RCC 7860 (cell line): ENCODE measurements at places on chromosomes 16 and 17.

- DNase-seq, result no peak
Observed at GRCh38 chr16:81541314-81541713, 96.7 kb downstream of the CMIP start.

DNA sequence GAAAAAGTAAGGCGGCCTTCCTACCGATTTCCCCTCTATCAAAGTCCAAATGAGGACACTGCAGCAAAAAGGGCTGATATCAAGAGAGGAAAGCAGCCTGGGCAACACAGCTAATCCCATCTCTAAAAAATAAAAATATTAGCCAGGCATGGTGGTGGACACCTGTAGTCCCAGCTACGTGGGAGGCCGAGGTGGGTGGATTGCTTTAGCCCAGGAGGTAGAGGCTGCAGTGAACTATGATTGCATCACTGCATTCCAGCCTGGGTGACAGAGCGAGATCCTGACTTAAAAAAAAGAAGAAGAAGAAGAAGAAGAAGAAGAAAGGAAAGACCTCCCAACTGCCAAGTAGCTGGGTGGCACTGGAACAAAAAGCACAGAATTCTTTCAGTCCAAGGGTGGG lies 14.4 kb downstream of the CACNB1 start:
- DNase-seq, result no peak

DNA sequence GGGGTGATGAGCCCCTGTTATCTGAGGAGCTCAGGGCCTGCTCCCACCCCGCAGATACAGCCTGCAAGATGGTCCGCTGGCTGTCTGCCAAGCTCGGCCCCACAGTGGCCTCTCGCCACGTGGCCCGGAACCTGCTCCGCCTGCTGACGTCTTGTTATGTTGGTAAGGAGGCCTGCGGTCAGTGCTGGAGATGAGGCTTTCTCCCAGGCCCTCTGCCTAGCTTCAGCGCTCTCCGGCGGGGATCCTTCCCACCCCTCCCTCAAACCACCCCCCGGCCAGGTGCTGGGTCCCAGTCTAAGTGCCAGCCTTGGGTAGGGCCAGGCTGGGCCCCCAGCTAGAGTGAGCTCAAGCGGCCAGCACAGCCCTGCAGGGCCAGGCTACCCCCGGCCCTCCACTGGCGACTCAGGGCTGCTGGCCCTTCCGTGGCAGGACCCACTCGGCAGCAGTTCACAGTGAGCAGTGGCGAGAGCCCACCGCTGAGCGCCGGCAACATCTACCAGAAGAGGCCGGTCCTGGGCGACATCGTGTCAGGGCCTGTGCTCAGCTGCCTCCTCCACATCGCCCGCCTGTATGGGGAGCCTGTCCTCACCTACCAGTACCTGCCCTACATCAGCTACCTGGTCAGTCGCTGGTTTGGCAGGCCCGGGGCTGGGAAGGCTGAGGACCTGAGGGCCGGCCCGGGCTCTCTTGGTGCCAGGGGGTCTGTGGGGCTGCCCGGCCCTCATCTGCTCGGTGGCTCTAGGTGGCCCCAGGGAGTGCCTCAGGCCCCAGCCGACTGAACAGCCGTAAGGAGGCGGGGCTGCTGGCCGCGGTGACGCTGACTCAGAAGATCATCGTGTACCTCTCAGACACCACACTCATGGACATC lies 6.1 kb downstream of the WDR81 start:
- DNase-seq, result peak; percentile 70

- DNase-seq, result no peak
Observed at GRCh38 chr17:69567130-69567529, 152.6 kb downstream of the MAP2K6 start.

- no peak for DNase-seq
Observed at GRCh38 chr16:79980650-79981521, 380.3 kb upstream of the MAF start.

GRCh38 chr16:90053902-90054500 lies 23.1 kb downstream of the PRDM7 start:
- DNase-seq, result no peak

DNA sequence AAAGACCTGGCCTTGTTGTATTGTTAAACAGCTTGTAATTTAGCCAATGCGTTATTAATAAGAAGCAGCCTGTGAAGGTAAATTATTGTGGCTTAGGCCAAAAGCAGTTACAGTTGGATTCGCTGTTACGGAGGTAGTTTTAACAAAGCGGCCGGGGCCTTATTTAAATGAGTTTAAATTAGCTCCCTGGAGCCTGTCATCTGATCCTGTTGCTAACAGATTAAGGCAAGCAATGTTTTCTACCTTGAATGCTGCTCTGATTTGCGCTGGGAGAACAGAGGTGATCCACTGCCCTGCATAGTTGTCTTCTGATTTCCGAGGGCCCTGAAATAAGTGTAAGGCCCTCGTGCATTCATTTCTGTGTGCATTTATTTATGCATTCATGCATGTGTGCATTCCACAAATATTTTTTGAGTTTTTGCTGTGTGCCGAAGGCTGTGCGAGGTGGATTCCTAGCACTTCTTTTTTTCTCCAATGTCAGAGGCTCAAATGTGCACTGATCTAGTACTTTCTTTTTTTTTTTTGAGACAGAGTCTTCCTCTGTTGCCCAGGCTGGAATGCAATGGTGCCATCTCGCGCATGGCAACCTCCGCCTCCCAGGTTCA lies 10.9 kb downstream of the SEC14L5 start:
- no peak for DNase-seq

DNA sequence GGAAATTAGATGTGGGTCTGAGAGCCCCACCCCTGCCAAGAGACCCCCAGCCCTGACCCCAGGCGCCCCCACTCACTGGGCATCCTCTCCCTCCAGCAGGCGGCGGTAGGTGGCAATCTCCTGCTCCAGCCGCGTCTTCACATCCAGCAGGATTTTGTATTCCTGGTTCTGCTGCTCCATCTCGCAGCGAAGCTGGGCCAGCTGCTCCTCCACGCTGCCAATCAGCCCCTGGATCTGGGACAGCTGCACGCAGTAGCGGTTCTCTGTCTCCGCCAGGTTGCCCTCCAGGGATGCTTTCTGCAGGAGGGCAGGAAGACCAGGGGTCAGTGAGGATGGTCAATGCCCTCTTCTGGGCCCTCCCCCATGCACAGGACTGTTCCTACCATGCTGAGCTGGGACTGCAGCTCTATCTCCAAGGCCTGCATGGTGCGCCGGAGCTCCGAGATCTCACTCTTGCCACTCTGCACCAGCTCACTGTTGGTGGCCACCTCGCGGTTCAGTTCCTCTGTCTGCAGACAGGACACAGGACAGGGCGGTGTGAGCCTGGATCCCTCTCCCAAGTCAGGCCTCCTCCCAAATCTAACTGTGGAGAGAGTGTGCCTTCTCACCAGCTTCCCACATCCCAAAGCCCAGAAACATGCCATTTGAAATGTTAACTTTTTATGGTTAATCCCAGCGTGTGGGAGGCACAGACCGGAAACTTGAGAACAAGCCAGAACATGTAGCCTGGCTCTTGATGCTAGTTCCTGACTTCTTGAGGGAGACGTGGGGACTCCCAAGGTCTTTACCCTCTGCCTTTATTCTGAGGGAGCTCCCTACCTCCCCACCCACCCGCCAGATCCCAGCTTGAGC lies 3.6 kb downstream of the KRT17 start:
- no peak for DNase-seq

GRCh38 chr17:42792545-42792944 lies 6.0 kb downstream of the COA3 start:
- DNase-seq, result no peak

DNA sequence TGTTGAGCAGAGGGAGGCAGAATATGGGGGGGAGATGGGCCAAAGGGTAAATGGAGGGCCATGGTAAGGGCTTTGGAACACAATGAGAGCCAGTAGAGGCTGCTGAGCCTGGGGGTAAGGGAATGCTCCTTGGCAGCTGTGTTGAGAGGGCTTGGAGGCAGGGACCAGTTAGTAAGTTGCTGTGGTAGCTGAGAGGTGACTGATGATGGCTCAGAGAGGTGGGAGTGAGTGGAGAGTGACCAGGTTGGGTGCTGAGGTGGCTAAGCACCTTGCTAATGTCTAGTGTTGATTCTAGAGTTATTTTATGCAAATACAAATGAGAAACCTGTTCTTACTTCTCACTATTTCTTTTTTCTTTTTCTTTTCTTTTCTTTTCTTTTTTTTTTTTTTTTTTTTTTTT lies 10.8 kb downstream of the SBK1 start:
- DNase-seq, result no peak

- no peak for DNase-seq
Observed at GRCh38 chr17:46944931-46945330, 22.0 kb downstream of the GOSR2 start.

DNA sequence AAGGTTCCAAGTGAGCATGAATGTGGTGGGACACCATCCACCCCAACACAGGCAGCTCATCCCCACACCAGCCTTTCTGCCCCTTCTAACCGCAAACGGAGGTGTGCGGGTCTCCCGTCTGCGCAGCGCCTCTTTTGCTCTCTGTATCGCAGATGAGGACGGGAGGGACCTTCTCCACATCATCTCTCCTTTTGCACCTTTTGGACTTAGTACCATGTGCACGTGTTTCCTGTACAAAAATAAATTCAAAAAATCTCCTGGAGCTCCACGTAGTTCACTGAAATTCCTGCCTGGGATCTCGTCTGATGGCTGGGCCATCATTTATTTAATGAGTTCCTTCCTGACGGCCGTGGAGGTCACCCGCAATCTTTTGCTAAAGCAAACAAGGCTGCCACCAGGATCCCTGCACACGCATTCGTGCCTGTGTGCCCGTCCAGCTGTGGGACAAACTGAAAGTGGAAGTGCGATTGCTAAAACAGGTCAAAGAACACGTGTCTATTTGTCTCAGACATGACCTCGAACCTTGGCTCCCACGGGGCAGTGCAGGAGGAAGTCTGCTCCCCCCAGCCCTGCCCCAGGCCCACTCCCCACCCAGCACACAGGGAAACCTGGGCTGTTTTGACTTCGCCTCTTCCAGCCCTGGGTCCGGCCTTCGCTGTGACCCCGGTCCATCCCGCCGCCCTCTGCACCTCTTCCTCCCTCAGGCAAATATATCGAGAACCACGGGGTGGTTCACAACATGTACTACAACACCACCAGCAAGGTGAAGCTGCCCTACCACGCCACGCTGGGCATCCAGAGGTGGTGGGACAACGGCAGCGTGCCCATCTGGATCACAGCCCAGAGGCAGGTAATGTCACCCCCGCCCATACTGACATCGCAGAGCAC lies 2.3 kb downstream of the ENPP7 start:
- DNase-seq, result no peak

GRCh38 chr17:48723423-48724250 lies 652 bp downstream of the PRAC2 start:
- DNase-seq, result no peak

DNA sequence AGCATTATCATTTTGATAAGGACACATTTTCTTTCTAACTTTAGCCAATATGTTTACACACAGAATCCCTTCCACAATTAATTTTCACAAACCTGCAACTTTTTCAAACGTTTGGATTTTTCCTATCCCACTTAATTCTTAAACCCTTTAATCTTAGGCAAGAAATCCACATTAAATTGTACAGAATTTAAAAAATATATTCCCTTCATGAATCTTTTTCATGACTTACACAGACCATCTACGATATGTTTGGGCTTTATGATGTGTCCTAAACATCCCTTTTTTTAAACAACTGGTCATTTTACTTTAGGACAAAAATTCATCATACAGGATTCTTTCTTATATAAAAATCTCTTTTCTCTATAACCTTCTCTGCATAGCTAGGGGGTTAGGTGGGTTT lies 241.5 kb upstream of the CNTNAP4 start:
- DNase-seq, result no peak

DNA sequence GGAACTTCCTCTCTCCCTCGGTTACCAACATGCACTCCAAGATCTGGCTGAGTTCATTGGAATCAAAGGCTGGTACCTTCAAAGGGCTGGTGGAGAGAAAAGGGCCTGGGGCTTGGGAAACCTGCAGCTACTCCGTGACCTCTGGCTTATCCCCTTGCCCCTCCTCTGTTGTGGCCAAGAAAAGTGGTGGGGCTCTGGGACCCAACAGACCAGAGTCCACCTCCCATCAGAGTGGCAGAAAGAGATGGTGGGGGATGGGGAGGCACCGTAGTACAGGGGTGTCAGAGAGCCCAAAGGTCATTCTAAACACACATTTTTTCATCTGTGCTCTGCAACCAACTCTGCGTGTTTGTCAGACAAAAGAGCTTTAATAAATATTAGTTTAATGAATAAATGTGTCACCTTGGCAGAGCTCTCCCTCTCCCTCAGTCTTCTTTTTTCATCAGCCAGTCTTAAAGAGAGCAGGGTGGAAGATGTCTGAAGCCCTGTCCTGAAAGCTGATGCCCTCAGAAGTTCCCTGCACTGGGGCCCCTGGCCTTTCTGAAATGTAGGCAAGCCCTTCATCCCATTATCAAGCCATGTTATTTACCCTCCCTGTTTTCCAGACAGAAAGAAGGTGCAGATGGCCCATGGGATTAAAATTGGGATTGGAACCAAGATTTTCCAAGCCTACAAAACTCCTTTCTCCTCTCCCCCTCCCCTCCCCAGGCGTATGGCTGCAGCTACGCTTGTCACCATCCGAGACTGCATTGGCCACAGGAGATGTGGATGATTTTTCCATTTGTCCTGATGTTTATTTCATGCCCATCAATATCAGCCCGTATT lies 227.3 kb downstream of the CCDC182 start:
- DNase-seq, result no peak

- no peak for DNase-seq
Observed at GRCh38 chr17:61575352-61575975, 15.6 kb downstream of the NACA2 start.

DNA sequence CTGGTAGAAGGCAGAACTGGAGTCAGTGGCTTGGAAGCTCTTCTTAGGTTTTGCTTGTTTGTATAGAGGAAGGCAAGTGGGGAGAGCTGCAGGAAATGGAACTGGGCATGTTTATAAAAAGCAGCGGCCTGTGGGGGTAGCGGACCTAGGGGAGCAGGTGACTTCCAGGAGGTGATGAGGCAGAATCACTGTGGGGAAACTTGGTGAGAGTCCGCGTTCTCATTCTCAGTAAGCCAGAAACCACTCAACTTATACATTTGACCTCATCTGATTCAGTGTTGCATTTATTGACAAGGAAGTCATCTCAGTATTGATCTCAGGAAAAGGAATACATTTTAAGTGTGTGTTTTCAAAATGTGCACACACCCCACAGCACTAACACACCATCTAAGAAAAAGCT lies 299.8 kb downstream of the CNTNAP4 start:
- no peak for DNase-seq

GRCh38 chr17:77188084-77189066 lies 47.6 kb downstream of the SEC14L1 start:
- no peak for DNase-seq

DNA sequence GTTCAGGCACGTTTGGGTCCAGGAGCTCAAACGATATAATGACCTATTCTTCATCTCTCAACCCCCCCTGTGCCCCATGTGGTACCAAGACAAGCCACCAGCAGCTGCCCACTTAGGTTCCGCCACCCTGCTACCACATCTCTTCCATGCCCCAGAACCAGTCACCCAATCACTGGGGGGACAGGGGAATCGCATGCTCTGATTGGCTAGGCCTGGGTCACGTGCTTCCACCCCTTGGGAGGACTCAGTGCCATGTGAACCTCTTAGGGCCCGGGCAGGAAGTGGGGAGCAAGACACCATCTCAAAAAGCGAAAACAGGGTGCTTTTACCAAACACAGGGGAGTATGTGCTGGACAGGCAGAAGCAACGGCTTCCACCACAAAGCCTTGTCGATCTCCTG lies 91.3 kb downstream of the KATNIP start:
- DNase-seq, result no peak
